Substantia nigra (tissue), 51 donors: ENCODE measurements at places on chromosomes 1 and 21.

GRCh38 chr1:150003801-150004200 is 6.7 kb downstream of the OTUD7B start:
- DNase-seq: no peak

DNA sequence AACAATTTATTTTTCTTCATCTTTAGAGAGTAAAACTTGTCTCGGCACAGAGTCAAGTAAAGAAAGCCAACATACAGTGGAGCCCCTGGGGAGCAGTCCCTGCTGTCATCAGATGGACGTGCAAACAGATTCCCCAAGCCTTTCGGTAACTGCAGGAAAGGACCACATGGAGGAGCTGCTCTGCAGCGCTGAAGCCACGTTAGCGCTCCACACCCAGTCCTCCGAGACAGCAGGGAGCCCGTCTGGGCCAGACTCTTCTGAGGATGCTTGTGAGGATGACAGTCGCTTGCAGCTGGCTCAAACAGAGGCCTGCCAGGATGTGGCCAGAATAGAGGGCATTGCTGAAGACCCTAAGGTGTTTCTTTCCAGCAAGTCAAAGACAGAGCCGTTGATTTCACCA is 77.1 kb upstream of the SCCPDH start:
- DNase-seq: peak; percentile 67

DNA sequence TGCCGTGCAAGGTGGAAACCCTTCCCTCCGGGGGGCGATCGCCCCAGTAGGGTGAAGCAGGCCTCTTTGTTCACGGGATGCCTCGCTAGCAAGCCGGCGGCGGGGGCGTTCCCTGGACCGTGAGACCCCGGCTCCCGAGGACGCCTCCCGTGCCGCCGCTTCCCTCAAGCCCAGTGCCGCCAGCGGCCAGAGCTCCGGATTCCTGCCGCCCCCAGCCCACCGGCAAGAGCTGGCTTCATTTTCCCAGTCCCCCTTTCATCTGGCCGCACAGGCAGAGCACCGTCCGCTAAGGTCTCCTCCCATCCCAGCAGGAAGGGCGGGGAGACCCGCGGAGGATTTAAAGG is 16.3 kb downstream of the IER5 start:
- DNase-seq: no peak

GRCh38 chr1:26848941-26849774 is 13.8 kb upstream of the SFN start:
- DNase-seq: no peak

GRCh38 chr21:46597031-46597430 is 7.9 kb downstream of the S100B start:
- DNase-seq: no peak

- DNase-seq: no peak
Measured at GRCh38 chr1:166822385-166822784, 16.9 kb upstream of the POGK start.

DNA sequence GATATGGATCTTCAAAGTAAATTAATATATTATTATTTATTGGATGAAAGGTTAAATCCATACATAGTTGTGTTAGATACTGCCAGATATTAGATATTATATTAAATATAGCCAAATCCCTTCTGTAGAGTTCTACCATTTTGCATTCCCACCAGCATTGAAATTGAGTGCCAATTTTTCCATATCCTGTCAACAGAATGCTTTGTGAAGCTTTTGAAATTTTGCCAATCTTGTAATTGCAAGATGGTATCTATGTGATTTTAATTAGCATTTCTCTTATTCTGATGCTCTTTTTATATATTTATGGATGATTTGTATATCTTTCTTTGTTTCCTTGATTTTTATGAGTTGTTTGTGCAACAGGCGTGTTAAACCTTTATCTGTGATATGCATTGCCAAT is 67.0 kb upstream of the CD34 start:
- no peak for DNase-seq

DNA sequence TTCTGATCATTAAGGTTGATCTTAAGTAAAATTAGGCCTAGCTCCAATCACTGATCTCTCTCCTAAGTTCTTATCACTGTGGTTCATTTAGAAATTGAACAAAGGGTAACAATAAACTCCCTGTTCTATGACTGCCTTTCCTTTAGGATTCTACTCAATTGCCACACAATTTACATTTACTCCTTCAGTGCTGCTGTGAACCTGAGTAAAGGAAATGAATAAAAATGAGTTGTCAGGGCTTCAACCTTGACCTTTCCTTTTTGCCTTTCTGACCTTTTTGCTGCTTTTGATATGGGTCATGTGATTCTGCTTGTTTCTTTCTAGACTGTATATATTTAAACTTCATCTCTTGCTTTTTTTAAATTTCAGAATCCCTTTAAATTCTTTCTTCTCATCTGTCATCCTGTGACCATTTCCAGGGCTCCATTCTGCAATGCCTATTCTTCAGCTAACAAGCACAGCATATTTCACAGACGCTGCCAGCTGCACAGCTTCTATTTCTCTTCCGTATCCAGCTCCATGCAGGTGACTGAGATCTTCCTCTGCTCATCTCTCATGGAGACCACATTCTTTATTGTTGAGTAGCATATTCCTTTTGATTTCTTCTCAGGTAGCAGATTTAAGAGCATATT is 3.2 kb downstream of the LRRC8B start:
- DNase-seq: no peak

GRCh38 chr1:225653463-225654276 is 747 bp upstream of the ENAH start:
- DNase-seq: peak; percentile 25

DNA sequence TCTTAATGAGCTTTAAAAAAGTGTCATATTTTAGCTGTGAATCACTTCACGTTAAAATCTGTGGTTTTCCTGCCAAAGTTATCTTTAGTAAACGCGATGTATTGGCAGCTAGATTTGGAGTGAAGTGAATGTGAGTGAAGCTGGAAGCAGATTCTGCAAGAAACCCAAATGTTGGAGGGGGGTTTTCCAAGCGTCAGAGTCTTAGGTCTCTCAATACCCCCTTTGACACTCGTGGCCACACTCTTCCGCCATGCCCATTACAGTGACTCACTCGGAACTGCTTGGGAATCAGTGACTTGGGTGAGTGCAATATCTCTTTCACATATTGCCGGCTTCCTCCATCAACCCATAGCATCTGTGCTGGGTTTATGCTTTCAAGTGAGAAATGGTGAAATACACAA is 17.5 kb downstream of the B3GALT5 start:
- no peak for DNase-seq

DNA sequence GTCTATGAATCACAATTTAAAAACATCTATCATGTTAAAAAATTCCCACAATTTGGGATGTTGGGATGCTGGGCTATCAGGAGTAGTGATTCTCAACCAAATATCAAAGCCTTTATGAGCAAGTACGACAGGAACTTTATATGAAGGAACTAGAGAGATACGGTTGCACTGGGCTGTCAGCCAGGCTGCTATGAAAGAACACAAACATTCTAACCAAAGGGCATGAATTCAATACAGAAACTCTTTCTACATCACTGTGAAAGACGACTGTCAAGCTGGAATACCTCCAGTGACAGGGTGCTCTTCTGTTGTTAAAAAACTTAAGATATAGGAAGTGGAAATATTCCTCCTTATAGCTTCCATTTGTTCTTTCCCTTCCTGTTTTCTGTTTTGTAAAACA is 9.8 kb downstream of the CACNA1E start:
- DNase-seq: no peak

- no peak for DNase-seq
Measured at GRCh38 chr21:44010429-44010828, 1.7 kb upstream of the TRAPPC10 start.

GRCh38 chr1:47751996-47752451 is 245.2 kb downstream of the TRABD2B start:
- no peak for DNase-seq
